ENCODE measurements at places on chromosomes 7 and 10. TPM values are rescaled to one million over a fixed set of nuclear protein-coding genes. Genes with fewer than 3 reads are reported as not detected.

Gene C10orf62
- total RNA-seq: 0.56 TPM

Gene LRWD1
- 76.1 TPM for total RNA-seq

Gene IRF5
- total RNA-seq: 1.4 TPM

Gene LRRC4
- total RNA-seq: not detected

Gene SMURF1
- total RNA-seq: 22.8 TPM

Gene PIK3AP1
- total RNA-seq: 2.9 TPM

Gene PRLHR
- total RNA-seq: not detected

Gene ZNF33B
- 8.2 TPM for total RNA-seq

Gene OR2A14
- not detected for total RNA-seq

Gene HOXA10
- total RNA-seq: 14.8 TPM

Gene NEUROD6
- not detected for total RNA-seq

Gene SHH
- not detected for total RNA-seq

Gene CYP26C1
- 0.04 TPM for total RNA-seq

Gene MKX
- 0.05 TPM for total RNA-seq

Gene SPDYE5
- 0.11 TPM for total RNA-seq

Gene TMEM236
- not detected for total RNA-seq

Gene AHCYL2
- 6.6 TPM for total RNA-seq

Gene SUN3
- 1.2 TPM for total RNA-seq

Gene TUBB8
- total RNA-seq: not detected

Gene DRGX
- total RNA-seq: not detected

Gene GNGT1
- total RNA-seq: not detected

Gene POLR3A
- 11.9 TPM for total RNA-seq

Gene SPDYE16
- total RNA-seq: 0.08 TPM

Gene OR13A1
- total RNA-seq: not detected

Gene CCNY
- 30.5 TPM for total RNA-seq

Gene CTAGE4
- not detected for total RNA-seq

Gene PRSS1
- not detected for total RNA-seq

Gene TEX47
- total RNA-seq: not detected

Gene CALCR
- total RNA-seq: not detected

Gene RAMP3
- not detected for total RNA-seq

Gene NUPR2
- not detected for total RNA-seq

Gene CALHM3
- total RNA-seq: 0.34 TPM

Gene LRRC18
- not detected for total RNA-seq

Gene HMX3
- total RNA-seq: 3.5 TPM

Gene SPDYE9
- total RNA-seq: not detected
